Left kidney (tissue), 8 donors: ENCODE measurements at places on chromosomes 16 and 17.

GRCh38 chr17:10135539-10136257 lies 62.7 kb downstream of the GAS7 start:
- DNase-seq: no peak

- DNase-seq: no peak
Measured at GRCh38 chr16:30340621-30341020, 14.5 kb downstream of the CD2BP2 start.

DNA sequence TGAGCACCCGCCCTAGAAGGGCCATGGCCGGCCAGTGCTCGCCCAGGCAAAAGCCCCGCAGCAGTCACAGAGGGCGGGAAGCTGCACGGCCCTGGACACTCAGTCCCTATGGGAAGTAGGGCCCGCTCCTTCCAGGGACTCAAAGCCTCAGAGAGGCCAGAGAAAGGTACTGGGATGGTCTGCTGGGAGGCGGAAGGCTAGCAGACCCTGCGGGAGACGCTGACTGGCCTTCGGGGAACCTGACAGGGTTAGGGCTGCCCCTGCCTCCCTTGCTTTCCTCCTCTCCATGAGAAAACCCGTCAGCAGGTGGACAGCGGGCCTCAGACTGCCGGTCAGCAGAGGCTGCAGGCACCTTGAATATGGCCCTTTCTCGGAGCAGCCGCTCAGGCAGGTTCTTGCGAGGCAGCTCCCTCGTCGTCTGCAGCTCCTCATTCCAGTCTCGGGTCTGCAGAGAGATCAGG lies 11.5 kb downstream of the CLUH start:
- no peak for DNase-seq

DNA sequence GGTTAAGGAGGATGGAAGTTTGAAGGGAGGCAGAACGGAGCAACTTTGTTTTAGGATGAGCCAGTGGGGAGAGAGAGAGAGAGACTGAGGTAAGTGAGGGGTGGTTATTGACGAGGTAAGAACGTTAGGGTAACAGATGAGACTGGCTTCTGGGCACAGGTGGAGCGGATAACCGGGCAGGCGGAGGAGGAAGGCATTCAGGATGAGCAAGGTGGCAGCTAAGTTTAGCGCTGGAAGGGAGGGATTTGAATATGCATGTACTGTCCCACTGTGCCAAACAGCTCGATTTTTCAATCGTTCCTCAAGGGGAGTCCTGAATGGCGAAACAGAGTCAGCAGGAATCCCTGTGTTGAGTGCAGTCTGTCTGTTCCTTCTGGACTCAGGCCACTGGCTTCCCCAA lies 35.8 kb downstream of the CACNG3 start:
- DNase-seq: no peak

GRCh38 chr16:89150981-89151380 lies 20.6 kb upstream of the CDH15 start:
- DNase-seq: no peak

GRCh38 chr17:75036643-75037268 lies 10.0 kb downstream of the ATP5PD start:
- DNase-seq: no peak
